ENCODE measurements at places on chromosomes 16 and 17.

DNA sequence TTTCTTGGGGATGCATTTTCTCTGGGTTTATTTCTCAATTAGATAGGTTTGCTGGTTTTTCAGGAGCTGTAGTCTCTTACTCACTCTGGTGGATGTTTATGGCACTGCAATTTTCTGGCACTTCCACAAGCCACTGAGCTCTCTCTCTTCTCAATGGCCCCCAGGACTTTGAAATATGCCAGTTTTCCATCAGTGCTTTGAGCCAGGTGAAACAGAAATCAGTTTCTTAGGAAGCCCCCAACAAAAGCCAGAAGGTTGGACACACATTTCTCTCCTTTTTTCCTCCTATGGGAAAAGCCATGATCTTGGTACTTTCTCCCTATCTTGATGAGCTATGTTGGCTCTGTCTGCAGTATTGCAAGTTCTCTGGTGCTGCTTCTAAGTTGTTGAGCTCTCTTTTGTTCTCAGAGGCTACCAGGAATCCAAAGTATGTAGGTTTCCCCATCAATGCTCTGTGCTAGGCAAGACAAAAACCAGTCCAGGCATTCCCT, 90.7 kb upstream of the SMIM36 start:
- DNase-seq, result peak; percentile 41

DNA sequence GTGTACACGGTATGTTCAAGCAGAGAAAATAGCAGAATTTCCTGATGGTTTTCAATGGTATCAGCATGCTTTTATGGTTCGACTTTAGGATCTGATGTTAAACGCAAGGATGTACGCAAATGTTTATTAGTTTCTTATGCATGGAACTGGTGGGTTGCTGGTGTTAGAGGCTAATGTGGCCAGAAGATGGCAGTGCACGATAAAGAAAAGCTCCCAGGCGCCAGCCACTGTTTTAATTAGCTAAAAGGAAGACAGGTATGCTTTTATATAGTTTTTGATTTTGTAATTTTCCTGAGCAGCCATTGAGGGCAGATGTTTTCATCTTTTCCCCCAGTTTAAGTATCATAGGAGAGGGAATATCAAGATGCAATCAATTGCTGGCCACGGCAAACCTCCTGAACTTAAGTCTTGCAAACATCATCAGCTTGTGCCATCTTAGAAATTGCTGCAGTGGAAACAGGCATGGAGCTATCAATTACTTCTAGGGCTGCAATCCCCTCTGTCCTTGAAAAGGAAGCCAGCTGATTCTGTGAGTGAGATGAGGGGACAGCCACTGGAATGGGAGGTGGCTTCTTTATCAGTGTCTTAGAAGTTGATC, 648.5 kb upstream of the RBFOX1 start:
- DNase-seq, result no peak

- no peak for DNase-seq
Measured at GRCh38 chr16:25317732-25318316, 60.2 kb upstream of the ZKSCAN2 start.

DNA sequence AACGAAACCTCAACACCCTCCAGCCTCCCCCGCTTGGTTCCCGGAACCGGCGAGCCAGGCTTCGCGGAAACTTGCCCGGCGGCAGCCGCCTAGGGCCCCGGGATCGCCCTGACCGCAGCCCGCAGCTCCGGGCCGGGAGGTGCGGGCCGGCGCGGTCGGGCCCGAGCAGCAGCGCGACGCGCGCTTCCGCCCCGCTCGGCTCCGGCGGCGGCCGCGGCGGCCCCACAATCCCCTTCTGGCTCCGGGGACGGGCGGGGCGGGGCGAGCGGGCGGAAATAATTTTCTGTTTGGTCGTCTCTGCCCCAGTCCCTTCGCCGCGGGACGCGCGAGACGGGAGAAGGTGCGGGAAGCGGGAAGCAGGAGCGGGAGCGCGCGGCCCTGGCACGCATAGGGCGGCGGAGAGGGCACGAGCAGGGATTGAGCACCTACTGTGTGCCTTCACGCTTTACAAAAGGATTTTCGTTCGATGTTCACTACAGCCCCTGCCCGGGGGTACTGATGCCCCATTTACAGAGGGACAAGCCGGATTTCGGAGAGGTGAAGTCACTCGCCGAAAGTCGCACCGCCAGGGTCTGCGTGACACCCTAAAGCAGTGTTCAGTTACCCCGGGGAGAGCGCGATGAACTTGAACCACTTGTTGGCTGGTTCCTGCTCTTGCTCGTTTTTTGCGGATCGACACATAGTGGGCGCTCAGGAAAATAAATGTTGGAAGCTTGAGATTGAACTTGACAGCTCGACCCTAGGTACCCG, 2.7 kb upstream of the MLLT6 start:
- DNase-seq, result peak; percentile 37

DNA sequence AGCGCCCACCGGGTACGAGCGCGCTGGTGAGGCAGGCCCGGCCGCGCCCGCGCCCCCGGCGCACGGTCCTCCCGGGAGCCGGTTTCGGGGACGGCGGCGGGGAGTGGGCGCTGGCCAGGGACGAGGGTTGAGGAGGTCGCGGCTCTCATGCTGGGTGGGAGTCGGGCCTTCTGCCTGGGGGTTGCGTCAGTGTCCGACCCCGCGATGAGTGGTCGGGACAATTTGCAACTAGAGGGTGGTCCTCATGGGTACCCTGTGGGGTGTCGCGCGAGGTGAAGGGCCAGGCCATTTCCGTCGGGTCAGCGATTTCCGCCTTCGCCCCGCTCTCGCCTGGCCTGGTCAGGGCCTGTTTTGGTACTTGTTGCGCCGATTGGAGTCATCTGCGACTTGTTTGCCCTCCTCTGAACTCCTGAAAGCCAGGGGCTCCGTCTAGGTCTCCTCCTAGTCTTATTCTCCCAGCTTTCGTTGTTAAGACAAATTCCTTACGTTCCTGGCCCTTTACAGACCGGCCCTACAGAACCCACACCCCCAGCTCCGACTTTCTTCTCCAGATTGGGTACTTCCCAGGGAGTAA, 14.9 kb downstream of the NAA60 start:
- no peak for DNase-seq

GRCh38 chr16:84179612-84180320, 7.1 kb downstream of the TAF1C start:
- no peak for DNase-seq

Measured in astrocyte of the cerebellum (primary cell).